ENCODE measurements at places on chromosomes 3 and 15.

DNA sequence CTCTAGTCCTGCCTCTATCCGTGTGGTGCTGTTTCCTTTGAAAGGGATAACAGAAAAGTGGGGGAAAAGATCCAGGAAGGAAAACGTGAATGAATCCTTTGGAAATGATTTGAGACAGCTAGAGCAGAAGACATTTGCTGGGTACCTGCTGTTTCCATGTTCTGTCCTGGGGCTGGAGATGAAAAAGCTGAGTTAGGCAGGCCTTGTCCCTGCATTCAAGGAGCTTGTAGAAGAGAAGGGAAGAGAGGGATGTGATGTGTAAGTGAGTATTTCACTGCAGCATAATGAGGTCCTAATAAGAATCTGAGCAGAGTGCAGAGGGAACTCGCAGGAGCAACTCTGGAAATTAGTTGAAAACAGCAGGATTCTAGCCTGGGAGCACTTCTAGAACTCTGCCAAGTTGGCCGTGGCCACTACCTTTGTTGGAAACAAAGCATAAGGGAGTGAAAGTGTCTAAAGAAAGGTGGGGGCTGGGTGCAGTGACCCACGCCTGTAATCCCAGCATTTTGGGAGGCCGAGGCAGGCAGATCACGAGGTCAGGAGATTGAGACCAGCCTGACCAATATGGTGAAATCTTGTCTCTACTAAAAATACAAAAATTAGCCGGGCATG lies 13.8 kb upstream of the SEMA4B start:
- no peak for DNase-seq

DNA sequence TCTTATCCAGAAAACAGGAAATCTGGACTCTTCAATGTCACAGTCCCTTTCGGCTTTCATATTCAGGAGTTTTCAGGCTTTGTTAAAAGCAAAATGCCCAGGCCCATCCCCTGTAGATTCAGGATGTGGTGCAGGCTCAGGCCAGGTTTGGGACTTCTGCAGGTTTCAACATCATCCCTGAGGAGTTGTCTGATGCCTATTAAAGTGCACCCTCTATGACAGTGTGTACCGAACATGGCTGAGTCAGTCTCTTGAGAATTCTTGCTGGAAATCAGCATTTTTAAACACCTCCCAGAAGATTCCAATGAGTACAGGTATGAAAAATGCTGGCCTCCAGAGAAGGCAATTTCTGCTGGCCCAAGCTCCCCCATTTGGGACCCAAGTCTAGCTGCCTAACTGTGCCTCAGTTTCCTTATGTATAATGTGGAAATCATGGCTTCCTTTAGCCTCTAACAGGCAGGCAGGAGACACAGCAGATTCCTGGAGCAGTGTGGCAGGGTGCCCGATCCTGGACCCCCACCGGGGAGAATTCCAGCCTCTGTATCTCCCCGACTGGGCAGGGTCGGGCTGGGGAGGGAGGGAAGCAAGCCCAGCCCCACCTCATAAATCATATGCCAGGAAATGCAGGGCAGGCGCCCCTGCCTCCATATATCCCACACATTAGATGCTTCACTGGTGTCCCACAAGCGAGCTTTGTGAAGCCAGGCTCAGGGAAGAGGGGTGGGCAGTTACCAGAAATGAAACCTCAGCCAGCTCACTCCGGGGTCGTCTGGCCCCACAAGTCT lies 44.4 kb upstream of the SLC6A11 start:
- no peak for DNase-seq

GRCh38 chr15:60887139-60887538 lies 342.0 kb downstream of the RORA start:
- no peak for DNase-seq

- DNase-seq = no peak
Measured at GRCh38 chr3:35680866-35681650, 41.7 kb downstream of the ARPP21 start.

DNA sequence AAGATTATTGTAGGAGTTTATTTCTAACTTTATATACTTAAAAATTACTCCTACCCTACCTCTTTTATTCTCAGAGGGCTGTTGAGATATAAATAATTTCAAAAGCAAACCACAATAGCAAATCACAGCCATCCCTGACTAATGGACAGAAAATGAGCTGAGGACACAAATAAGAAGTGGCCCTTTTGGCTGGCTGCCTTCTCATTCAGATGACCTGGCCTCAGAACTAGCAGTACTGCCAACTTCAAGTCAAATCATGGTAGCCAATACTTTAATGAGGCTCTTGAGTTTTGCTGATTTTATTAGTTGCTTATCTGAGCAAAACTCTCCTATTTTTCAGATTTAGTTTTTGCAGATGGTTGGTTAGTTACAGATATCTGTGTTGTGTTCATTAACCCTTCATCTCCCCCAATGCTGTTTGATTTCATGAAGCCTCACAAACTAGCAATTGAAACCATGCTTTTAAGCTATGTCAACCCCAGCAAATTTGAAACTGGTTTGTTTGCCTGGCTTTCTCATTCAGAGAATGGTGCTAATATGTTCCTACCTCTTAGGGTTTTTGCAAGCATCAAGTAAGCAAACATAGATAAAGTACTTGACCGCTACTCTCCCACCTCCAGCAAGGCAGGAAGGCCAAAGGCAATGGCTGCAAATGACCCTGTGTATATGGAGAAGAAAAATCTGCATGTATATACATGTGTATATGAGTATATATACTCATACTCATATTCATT lies 73.4 kb upstream of the HACD2 start:
- DNase-seq = no peak

DNA sequence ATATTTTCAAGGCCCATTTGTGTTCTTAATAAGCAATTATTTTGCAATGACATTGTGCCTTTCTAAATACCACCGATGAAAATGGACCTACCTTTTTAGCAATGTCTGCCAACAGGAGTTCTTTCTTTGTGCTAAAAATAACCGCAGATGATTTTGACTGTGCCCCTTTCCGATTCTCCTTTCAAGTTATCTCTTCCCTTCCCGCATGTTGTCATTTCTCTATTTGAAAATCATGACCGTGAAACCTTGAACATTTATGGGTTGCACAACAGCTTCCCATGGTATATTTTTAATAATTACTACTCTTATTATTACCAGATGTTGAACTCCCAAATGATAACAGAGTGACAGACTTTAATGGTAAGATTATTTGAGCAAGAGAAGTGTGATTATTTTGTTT lies 10.3 kb upstream of the ETFA start:
- DNase-seq = no peak

GRCh38 chr3:113712129-113712528 lies 15.7 kb upstream of the USF3 start:
- no peak for DNase-seq

DNA sequence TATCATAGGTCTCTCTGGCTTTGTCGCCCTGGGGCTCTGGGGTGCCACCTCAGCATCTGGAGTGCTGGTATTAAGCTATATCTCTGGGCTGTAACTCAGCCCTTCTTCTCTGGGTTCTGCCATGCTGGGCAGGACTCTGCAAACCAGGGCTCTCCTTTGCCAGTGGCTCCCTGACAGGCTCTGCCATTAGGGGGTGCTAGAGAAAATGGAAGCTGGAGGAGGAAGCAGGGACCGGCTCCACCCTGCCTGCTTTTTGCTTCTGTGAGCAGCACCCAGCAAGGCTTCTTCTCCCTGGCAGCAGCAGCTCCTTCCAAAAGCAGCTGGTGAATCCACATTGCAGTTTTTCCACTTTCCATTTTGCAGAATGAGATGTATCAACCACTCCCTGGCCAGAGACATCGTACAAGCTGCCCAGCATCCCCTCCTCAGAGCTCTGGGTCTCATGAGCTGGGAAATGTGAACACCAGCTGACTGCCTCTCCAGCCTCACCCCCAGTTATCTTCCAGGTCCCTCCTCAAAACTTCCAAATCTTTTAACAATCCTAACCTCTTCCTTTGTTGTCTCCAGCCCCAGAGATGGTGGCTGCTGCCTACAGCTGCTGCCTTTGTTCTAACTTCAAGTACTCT lies 165.0 kb downstream of the ABHD5 start:
- DNase-seq = peak; percentile 2

DNA sequence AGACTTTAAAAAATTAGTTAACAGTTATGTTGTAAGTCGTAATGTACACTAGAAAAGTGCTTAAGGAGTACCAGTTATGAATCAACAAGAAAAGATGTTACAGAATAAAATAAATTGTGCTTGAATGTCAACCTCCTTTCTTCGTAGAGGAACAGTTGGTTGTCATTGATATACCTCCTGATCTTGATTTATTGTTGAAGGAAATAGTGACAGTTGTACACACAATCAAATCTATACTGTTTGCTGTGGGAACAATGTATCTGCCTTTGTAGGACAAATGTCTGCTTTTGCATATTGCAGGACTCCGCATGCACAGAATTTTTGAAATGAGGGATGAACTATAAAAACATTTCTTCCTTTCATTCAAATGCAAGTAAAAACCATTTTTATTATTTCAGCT lies 19.2 kb downstream of the RASA2 start:
- DNase-seq = no peak

- no peak for DNase-seq
Measured at GRCh38 chr15:79132770-79133169, 42.2 kb upstream of the RASGRF1 start.

- no peak for DNase-seq
Measured at GRCh38 chr3:35383719-35384555, 255.4 kb upstream of the ARPP21 start.

DNA sequence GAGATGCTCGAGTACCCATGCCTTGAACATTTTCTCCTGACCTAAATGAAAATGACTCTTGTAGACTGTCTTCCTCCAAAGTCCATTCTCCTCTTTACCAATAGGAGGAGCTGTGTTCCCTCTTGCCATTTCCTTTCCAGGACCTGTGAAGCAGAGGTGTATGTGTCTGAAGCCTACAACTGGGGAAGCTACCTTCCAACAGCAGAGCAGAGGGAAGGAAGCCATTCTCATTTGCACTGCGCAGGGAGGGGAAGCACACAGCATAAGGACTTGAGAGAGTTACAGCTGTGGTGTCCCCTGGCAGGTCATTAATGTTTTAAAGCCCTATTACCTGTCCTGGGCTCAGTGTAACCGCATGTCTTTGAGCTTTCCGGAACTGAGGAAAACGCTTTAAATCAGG lies 38.7 kb downstream of the HSPBAP1 start:
- DNase-seq = no peak

DNA sequence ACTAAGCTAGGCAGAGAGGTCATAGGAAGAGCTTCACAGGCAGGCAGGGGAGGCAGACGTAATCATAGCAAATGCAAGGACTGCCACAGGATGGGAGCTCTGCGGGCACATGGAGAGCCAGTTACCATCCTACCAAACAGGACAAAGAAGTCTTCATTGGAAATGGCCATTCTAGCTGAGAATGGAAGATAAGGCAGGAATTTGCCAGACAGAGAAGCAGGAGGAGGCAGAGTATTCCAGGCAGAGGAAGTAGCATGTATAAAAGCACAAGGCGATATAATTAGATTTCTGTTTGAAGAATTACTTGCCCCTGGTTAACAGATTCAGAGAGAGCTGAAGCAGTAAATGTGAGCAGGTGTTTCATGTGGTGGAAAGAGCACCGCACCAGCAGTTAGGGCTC lies 3.5 kb upstream of the SEMA5B start:
- no peak for DNase-seq

DNA sequence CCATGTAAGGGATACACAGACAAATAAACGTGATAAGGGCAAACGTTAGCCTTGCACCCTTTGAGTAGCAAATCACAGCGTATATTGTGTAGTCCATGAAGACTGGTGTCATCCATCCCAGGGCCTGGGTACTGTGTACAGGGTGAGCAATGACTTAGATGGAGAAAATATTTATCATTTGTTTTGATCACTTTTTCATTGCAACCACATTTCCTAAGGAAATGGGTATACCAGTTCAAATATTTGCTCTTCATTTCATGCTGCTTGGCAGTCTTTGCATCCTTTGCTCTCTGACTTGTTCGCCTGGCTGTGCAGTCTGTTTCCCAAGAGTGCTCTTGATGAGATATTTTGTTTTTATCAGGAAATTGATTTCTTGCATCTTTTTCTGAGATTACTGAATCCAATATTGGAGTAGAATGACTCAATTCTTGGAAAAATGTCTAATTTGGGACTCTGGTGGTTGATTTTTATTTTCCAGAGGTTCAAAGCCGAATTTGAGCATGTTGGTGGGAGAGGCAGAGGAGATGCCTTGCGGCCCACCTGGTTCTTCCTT lies 424.6 kb upstream of the SEMA6D start:
- no peak for DNase-seq

DNA sequence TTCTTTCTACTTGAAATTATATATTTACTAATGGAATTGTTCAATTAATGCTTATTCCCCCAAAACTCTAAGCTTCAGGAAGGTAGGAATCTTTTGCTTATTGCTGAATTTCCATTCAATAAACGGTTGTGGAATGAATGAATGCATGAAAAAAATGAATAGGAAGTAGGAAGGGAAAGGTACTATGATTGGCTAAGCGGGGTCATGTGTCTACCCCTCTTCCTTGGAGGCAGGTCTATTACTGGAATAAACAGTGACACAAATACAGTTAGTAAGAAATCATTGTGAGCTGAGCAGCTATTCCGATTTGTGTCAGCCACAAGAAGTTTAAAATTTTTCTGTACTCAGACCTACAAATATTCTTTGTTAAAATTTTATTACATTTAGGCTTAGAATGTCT lies 10.5 kb upstream of the TRA2B start:
- no peak for DNase-seq

DNA sequence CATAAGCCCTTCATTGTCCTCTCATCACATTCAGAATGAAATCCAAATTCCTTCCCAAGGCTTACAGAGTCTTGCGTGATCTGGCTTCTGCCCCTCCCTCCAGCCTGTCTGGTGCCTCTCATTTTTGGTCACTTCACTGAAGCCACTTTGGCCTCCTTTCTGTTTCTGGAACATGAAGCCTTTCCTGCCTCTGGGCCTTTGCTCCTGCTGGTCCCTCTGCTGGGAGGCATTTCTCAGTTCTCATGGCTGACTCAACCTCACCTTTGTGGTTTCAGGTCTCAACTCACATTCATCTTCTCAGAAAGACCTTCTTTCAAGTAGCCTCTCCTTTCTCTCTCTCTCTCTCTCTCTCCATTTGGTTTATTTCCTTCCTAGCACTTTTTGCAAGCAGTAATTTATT lies 43.9 kb upstream of the BHLHE40 start:
- DNase-seq = no peak

DNA sequence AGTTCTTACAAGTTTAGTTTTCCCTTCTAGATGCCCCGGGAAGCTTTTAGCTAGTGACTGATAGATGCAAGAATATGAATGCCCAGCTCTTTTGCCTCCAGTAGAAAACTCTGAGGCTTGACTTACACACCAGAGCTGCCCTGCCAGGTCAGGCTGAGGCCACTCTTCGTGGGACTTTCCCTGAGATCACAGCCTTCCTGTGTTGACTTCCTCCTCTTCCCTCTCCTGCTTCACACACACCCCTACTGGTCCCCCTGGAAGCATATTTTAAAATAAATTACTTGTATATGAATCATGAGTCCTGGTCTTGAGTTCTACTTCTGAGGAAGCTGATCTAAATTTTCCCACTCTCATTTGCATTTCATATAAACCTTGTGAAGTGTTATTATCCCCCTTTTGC lies 413.7 kb downstream of the PDCD6IP start:
- no peak for DNase-seq

GRCh38 chr3:177448987-177449359 lies 251.7 kb upstream of the TBL1XR1 start:
- no peak for DNase-seq

- DNase-seq = peak; percentile 83
Measured at GRCh38 chr15:41969851-41970431, 2.4 kb downstream of the EHD4 start.

GRCh38 chr3:195542316-195542697 lies 818 bp downstream of the PPP1R2 start:
- DNase-seq = no peak

GRCh38 chr15:74781431-74782258 lies at the start of gene CSK:
TSS of gene CSK (plus strand) at chr15:74782080. CDS start at chr15:74798298, 16,218 bp downstream.
- DNase-seq = peak; percentile 72

- DNase-seq = no peak
Measured at GRCh38 chr3:127825756-127826155, 3.4 kb upstream of the MGLL start.

GRCh38 chr3:195066441-195066841 lies 204.5 kb downstream of the XXYLT1 start:
- DNase-seq = no peak
